DMS79 (cell line): ENCODE measurements at places on chromosomes 11 and 22.

GRCh38 chr11:90321018-90321417, 98.2 kb upstream of the CHORDC1 start:
- DNase-seq, result no peak

GRCh38 chr11:1160231-1161101, 2.7 kb downstream of the MUC5AC start:
- no peak for DNase-seq

DNA sequence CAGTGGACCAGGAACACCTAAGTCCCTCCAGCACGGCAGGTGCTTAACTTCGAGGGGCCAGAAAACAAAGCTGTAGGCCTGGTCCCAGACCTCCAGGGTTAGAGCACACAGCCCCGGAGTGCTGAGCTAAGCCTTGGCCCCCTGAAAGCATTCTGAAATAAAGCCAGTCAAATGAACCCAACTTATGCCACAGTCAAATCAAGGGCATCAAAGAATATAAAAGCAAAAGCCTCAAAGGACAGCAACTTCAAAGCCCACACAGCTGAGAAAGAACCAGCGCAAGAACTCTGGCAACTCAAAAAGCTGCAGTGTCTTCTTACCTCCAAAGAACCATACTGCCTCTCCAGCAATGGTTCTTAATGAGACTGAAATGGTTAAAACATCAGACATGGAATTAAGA, 39.1 kb downstream of the TMEM123 start:
- no peak for DNase-seq

- no peak for DNase-seq
Observed at GRCh38 chr22:35733036-35733435, 15.4 kb downstream of the APOL5 start.

GRCh38 chr11:86152006-86152862, 83.3 kb upstream of the PICALM start:
- no peak for DNase-seq
